ENCODE measurements at places on chromosomes 2 and 18.

DNA sequence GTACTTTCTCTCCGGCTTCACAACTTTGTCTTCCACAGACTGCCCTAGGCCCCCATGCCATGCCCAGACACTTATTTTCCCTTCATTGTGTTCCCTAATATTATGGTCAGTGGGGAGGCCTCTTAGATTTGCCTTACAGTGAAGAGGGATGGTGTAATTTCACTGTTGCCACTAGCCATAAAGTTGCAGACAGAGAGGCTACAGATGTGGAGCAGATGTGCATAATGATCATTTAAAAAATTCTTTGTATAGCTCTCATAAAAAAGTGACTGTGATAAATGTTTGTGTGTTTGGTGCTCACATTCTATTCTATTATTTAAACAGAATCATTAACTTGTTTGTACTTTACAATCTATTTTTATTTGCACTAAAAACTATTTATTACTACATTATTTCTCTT lies 67.5 kb upstream of the FN1 start:
- DNase-seq, result no peak

DNA sequence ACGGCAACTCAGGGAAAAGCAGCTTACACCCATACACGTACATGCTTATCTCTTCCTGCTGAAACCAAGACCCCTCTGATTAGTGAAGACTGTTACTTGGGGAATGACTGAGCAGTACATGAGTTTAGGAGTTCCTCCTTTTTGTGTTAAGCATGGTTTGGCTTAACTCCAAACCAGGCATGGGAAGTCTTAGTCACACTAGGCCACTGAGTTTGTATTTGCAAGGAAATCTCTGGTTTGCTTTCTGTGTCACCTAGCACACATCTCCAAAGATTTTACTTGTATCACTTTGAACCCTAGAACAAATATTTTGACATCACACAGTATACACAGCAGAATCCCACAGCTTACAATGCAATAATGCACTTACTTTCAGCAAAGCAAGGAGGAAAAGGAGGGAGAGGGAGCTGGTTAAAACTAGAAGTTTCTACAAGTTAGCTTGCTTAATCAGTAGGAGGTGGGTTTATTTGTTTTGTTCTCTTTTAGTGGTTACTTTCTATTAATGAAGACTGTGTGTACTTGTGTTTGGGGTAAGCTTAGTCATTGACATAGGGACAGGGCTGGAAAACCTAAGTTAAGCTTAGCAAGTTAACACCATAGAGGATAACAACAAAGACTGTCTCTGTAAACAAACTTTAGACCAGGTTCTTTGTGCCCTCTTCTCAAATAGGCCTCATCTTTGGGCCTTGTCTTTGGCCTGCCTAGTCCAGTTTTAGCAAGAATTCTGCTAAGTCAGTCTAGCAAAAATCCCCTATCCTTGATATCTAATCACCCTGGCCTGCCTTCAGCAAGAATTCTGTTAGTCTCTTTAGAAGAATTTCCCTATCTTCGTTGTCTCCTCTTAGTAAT lies 219.4 kb downstream of the MREG start:
- DNase-seq, result no peak

GRCh38 chr2:221104361-221104811 lies 467.7 kb downstream of the EPHA4 start:
- DNase-seq, result no peak

- DNase-seq, result no peak
These were observed 9.9 kb downstream of the COL3A1 start for GRCh38 chr2:188984065-188984491.

GRCh38 chr2:159712929-159713420 lies 669 bp downstream of the MARCHF7 start:
- no peak for DNase-seq

- DNase-seq, result no peak
These were observed 217.6 kb downstream of the NDUFA10 start for GRCh38 chr2:239807568-239807967.

GRCh38 chr2:129580001-129580400 lies 399.5 kb upstream of the RAB6C start:
- no peak for DNase-seq

- DNase-seq, result no peak
These were observed 159.1 kb upstream of the ALPP start for GRCh38 chr2:232219496-232219870.

GRCh38 chr2:112187046-112187715 lies 49.0 kb downstream of the FBLN7 start:
- DNase-seq, result no peak

- DNase-seq, result no peak
These were observed 316.6 kb upstream of the NCKAP5 start for GRCh38 chr2:133884739-133885381.

DNA sequence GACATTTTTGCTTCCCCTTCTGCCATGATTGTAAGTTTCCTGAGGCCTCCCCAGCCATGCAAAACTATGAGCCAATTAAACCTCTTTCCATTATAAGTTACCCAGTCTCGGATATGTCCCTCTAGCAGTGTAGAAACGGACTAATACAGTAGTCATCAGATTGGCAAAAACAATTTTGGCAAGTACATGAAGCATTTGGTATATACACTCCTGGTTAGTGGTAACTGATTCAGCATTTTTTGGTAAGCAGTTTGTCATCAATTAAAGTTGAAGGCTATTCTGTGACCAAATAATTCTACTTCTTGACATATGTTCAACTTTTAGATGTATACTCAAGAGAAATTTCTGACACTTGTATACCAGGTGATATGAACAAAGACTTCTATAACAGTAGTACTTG lies 190.5 kb upstream of the STON1 start:
- no peak for DNase-seq

DNA sequence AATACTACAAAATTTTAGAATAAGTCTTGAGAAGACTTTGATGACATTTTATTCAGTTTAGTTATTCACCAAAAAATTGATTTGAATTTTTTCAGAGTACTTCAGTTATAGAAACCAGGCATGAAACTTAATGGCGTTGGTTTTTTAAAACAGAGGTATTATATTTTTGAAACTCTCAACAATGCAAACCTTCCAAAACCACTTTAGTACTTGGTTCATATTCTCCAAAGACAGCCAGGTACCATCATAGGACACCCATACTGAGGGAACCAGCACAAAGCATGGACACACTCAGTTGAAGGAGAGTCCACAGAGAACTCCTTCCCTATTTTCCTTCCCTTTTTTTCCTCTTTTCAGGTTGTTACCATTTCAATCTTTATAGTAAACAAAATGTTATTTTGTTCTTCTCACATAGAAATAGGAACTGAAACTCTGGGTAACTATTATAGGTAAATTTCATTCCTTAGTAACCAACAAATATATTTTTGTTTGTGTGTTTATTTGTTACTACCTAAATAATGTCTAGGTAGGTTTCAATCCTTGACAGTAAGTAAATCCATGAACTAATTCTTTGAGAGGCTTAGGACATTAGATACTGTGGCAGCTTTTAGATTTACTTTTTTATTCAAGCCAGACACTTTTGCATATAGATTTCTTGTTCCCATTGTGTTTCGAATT lies 95.8 kb downstream of the TMEFF2 start:
- DNase-seq, result no peak

GRCh38 chr2:212177724-212178123 lies 360.9 kb downstream of the ERBB4 start:
- no peak for DNase-seq

- no peak for DNase-seq
These were observed 194.6 kb downstream of the FAM210A start for GRCh38 chr18:13531681-13532325.

DNA sequence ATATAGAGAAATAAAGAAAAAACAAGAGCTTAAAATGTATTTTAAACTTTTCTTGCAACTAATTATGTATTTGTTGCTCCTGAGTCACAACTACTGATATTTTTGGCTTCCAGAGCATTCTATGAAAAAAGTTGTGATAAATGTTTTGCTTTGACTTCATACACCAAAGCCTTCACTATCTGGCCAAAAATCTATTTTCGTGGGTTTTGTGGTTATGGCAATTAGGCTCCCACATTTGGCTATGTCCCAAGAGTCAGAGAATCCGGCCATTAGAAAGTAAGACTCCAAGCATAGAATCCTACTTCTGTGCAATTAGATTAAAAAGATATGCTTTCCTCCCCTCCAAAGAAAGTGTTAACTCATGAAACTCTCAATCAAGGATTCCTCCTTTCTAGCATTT lies 1456.1 kb upstream of the ACVR2A start:
- DNase-seq, result no peak

- DNase-seq, result no peak
These were observed 674.9 kb downstream of the NYAP2 start for GRCh38 chr2:226074391-226074790.

DNA sequence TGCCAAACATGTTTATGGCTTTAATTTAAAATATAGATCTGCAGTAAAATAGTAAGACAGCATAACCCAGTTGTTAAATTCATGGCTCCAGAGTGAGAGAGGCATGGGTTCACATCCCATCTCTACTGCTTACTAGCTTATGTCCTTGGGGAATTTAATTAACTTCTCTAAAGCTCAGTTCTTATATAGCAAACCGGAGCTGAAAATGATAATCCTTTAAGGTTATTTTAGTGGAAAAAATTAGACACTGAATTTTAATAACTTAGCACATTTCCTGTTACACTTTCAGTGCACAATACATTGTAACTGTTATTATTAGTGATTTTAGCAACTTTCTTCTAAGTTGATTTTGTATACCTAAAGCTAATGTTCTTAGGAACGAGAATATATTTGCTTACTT lies 14.8 kb downstream of the SCN9A start:
- no peak for DNase-seq

DNA sequence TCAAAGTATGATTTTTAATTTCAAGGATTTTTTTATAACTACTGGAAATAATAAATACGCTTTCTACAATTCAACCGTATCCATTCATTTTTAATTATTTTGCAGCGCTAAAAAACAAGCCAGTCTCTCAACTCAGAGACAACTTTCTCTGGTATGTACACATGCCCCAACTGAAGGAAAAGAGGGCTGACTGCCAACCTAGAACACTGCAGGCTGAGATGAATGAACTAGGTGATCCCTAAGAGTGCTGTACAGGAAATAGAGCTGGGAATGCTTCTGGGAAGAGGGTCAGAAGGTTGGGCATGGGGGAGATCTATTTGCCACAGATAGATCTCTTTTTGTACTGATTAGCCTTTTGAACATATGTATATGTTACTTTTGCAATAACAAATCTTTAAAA lies 460.1 kb downstream of the NR4A2 start:
- no peak for DNase-seq

DNA sequence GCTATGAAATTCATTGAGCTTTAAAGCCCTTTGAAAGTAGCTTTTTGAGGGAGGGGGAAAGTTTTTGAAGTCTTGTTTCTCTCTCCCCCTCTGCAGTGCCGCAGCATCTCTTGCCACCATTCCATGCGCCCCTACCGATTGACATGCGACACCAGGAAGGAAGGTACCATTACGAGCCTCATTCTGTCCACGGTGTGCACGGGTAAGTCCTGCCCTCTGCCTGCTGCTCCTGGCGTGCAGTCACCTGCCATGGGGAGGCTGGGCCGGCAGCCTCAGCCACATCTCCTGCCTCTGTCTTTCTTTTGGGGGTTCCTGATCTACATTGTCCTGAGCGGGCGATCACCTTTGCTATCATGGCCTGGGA lies 191.6 kb downstream of the GLI2 start:
- DNase-seq, result no peak

- DNase-seq, result no peak
These were observed 67.3 kb downstream of the TWIST2 start for GRCh38 chr2:238915196-238915595.

DNA sequence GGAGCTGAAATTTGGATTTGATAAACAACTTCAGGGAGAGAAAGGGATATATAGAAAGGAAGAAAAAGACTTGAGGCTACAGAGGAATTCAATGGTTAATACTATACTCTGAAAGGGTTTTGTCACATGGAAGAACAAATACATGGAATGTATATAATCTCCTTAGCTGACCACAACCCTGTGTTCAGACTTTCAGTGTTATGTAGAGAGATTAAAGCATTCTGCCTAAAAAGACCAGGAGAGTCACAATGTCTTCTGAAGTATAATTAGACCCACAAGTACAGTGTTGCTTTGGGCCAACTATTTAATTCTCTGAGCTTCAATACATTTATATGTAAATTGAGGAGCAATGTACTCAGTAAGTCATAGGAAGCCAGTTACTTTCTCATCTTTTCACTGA lies 123.8 kb upstream of the FSHR start:
- no peak for DNase-seq

GRCh38 chr18:46333431-46334135 lies 229.4 kb downstream of the HAUS1 start:
- DNase-seq, result no peak

- no peak for DNase-seq
These were observed 341.5 kb upstream of the ATP5MC3 start for GRCh38 chr2:175523001-175523400.

GRCh38 chr2:5940596-5941535 lies 248.7 kb downstream of the SOX11 start:
- DNase-seq, result no peak

GRCh38 chr18:66328296-66328878 lies 275.5 kb downstream of the CDH19 start:
- no peak for DNase-seq

DNA sequence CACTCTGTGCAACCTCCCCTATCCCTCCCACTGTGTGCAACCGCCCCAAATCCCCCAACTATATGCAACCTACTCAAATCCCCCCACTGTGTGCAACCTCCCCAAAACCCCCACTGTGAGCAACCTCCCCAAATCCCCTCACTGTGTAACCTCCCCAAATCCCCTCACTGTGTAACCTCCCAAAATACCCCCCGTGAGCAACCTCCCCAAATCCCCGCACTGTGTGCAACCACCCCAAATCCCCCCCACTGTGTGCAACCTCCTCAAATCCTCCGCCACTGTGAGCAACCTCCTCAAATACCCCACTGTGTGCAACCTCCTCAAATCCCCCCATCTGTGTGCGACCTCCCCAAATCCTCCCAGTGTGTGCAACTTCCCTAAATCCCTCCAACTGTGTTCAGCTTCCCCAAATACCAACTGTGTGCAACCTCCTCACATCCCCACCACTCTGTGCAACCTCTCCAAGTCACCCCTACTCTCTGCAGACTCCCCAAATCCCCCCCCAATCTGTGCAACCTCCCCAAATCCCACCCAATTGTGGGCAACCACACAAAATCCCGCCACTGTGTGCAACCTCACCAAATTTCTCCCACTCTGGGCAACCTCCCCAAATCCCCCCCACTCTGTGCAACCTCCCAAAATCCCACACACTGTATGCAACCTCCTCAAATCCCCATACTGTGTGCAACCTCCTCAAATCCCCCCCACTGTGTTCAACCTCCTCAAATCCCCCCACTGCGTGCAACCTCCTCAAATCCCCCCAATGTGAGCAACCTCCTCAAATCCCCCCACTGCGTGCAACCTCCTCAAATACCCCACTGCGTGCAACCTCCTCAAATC lies 114.1 kb downstream of the TPO start:
- no peak for DNase-seq

DNA sequence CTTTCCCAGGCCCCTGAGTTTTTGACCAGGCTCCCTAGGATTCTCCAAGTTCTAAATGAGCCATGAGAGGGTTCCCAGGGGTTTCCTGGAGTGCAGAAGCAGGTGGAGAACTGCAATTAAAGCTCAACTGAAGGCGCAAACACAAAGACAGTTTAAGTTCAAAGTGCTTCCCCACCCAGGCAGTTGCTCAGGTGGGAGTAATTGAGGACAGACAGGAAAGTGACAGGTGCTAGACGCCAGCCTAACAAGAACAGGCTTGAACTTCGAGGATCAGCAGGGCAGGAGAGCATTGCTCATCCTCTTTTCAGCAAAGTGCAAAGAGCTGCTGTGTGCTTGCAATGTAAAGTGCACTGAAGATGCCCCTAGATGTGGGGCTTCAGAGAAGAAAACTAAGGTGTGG lies 77.2 kb upstream of the ST8SIA3 start:
- no peak for DNase-seq

GRCh38 chr2:57207191-57207590 lies 839.4 kb upstream of the VRK2 start:
- no peak for DNase-seq
